ENCODE measurements at places on chromosomes 2 and 18.

- DNase-seq: no peak
Measured at GRCh38 chr18:56224669-56225561, 413.5 kb downstream of the TXNL1 start.

- no peak for DNase-seq
Measured at GRCh38 chr2:179675435-179675834, 186.0 kb downstream of the ZNF385B start.

GRCh38 chr2:96767135-96767871 is 6.6 kb downstream of the CNNM4 start:
- DNase-seq: no peak

- no peak for DNase-seq
Measured at GRCh38 chr2:50885948-50886347, 146.0 kb downstream of the NRXN1 start.

DNA sequence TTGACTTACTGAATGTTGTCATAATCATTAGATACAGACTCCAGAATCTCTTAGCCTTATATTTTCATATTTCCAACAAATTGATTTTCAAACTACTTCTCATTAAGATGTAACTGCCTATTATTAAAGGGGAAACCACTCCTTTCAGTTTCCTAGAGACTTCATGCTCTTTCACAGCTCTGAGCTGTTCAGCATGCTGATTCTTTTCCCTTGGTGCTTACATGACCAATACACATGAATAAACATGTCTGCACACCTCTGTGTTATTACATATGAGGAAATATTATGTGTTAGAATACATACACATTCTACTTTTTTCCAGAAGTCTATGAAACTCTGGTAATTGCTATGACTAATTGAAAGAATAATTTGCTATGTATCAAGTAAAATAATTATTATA is 200.0 kb downstream of the LRP1B start:
- DNase-seq: no peak

All from GM04504 (cell line).